Foreskin fibroblast (primary cell): ENCODE measurements at places on chromosomes 5 and 9.

- DNase-seq = peak; percentile 14
Measured at GRCh38 chr5:106140101-106140500, 1530.6 kb downstream of the EFNA5 start.

GRCh38 chr5:17005107-17005828 is 69.2 kb upstream of the MYO10 start:
- DNase-seq = no peak

GRCh38 chr9:118362123-118362522 is 657.9 kb downstream of the TLR4 start:
- DNase-seq = no peak

GRCh38 chr5:88675168-88675707 is 207.7 kb downstream of the MEF2C start:
- no peak for DNase-seq

GRCh38 chr5:38317868-38318267 is 59.5 kb downstream of the EGFLAM start:
- no peak for DNase-seq

GRCh38 chr9:119559056-119559455 is 189.8 kb upstream of the BRINP1 start:
- no peak for DNase-seq

- no peak for DNase-seq
Measured at GRCh38 chr9:104068546-104068945, 25.6 kb upstream of the SMC2 start.

DNA sequence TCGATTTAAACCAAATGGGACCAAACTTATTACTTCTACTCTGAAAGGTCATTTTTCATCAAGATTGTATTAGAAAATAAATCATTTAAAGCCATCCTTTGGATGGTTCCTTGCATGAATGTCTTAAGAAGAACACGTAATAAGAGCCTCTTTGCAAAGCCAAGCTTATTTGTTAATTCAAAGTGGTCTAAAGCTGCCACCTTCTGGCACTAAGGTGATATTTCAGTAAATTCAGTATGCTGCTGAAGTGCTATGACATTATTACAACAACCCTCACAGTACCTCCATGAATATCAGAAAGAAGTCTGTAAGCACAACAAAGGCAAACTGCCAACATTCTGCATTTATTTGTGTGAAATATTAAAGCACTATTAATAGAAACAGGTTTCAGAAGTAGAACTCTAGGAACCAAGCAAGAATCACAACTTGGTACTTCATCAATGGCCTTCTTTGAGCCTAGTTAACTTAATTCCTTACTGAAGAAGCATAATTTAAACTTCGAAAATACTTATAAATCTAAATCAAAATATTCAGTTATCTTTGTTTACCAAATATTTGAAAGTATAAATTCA is 53.1 kb upstream of the TYRP1 start:
- DNase-seq = peak; percentile 2

GRCh38 chr9:33813712-33814641 is 3.0 kb upstream of the UBE2R2 start:
- DNase-seq = peak; percentile 78

- peak; percentile 63 for DNase-seq
Measured at GRCh38 chr9:112049811-112050516, 125.1 kb downstream of the SUSD1 start.

GRCh38 chr5:75612901-75613300 is 1.6 kb downstream of the ANKDD1B start:
- DNase-seq = no peak

DNA sequence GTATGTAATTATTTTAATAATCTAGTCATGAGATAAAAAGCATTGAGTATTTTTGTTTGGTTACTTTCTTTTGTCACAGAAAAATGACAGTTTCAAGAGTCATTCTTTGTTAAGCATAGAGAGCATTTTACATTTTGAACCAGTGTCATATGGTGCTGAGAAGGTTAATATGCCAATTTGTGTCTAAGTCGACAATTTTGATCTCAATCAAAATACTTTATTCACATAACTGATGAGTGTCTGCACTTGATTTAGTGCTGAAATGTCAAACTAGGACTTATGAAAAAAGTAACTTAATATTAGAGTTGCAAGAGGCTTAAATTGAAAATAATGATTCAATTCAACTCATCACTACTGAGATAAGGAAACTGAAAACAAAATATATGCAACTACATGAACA is 1804.6 kb upstream of the ACO1 start:
- no peak for DNase-seq
